ENCODE measurements at places on chromosomes 11 and 22. TPM values are rescaled to one million over a fixed set of nuclear protein-coding genes. Genes with fewer than 3 reads are reported as not detected.

The BTBD18 gene
- total RNA-seq: not detected

The POU2AF1 gene
- total RNA-seq: 3.6 TPM

The NUDT8 gene
- 35.5 TPM for total RNA-seq

The ATL3 gene
- 24.4 TPM for total RNA-seq

The TEX12 gene
- not detected for total RNA-seq

The MRPL48 gene
- total RNA-seq: 41.3 TPM

The TMEM151A gene
- total RNA-seq: not detected

The CARD18 gene
- total RNA-seq: not detected

The KCNQ1 gene
- 9.5 TPM for total RNA-seq

The NRIP3 gene
- total RNA-seq: 2.2 TPM

The OSBP2 gene
- total RNA-seq: 0.72 TPM

- no peaks in the 10 kb centered on the region for H3K4me1 ChIP-seq
- no peak for DNase-seq
Measured at GRCh38 chr11:129012880-129013279, 70.2 kb upstream of the TP53AIP1 start.

GRCh38 chr22:39814899-39815298 is 78.7 kb downstream of the ENTHD1 start:
- no peak for DNase-seq
- peaks cover 4% of the 10 kb centered on the region for H3K27me3 ChIP-seq
- no peak overlapping the region for H3K27ac ChIP-seq
- H3K36me3 ChIP-seq: no peaks in the 10 kb centered on the region

DNA sequence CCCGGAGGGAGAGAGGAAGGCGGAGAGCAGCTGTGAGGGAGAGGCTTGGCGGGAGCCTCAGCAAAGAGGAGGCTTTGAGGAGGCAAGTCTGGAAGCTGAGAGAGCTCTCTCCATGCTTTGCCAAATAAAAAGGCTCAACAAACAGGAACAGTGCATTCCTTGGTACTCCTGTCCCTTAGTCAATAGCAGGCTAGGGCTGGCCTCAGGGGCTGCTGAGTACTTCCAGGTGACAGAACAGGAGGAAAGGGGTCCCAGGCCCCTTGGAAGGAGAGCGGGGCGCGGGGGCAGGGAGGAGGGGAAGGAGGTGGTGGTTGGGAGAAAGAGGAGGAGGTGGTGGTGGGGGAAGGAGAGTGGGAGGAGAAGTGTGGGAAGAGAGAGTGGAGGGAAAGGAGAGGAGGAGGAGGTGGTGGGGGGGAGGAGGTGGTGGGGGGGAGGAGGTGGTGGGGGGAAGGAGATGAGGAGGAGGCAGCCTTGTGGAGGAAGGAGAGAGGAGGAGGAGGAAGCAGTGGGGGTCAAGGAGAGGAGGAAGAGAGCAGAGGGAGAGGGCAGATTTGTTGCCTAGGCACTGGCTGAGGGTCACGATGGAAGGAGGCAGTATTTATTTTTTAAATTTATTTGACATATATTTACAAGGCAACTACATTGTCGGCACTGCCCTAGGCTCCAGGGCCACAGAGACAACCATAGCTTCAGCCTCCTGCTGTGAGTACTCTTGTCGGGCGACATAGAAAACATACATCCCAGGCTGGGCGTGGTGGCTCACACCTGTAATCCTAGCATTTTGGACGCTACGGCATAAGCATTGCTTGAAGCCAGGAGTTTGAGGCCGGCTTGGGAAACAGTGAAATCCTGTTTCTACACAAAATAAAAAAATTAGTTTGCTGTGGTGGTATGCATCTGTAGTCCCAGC is 74.2 kb upstream of the ZBED5 start:
- no peak overlapping the region for H3K27ac ChIP-seq
- no peak for DNase-seq
- H3K36me3 ChIP-seq: no peaks in the 10 kb centered on the region

- peaks cover 21% of the 10 kb centered on the region for H3K36me3 ChIP-seq
- H3K4me3 ChIP-seq: no peak overlapping the region
- no peak overlapping the region for H3K27ac ChIP-seq
- H3K4me1 ChIP-seq: peaks cover under 1% of the 10 kb centered on the region
- H3K27me3 ChIP-seq: no peaks in the 10 kb centered on the region
- DNase-seq: no peak
Measured at GRCh38 chr22:50568626-50569025, 5.9 kb upstream of the SYCE3 start.

GRCh38 chr11:10394229-10395101 is 60.6 kb upstream of the AMPD3 start:
- no peak overlapping the region for H3K27ac ChIP-seq
- no peak overlapping the region for H3K4me3 ChIP-seq
- DNase-seq: no peak
- H3K36me3 ChIP-seq: no peaks in the 10 kb centered on the region
- H3K4me1 ChIP-seq: no peaks in the 10 kb centered on the region

GRCh38 chr11:83056204-83056603 is 15.5 kb downstream of the RAB30 start:
- DNase-seq: peak; percentile 41
- H3K36me3 ChIP-seq: peaks cover 40% of the 10 kb centered on the region
- peaks cover 73% of the 10 kb centered on the region for H3K4me1 ChIP-seq
- H3K27ac ChIP-seq: no peak overlapping the region
- no peaks in the 10 kb centered on the region for H3K27me3 ChIP-seq

- H3K4me1 ChIP-seq: peaks cover 2% of the 10 kb centered on the region
- H3K27ac ChIP-seq: no peak overlapping the region
- no peaks in the 10 kb centered on the region for H3K36me3 ChIP-seq
- peaks cover 16% of the 10 kb centered on the region for H3K27me3 ChIP-seq
- H3K4me3 ChIP-seq: no peak overlapping the region
Measured at GRCh38 chr11:17541330-17541885, 2.8 kb downstream of the USH1C start.

GRCh38 chr11:33984682-33985389 is 66.7 kb upstream of the CAPRIN1 start:
- no peaks in the 10 kb centered on the region for H3K36me3 ChIP-seq
- DNase-seq: no peak
- H3K27ac ChIP-seq: no peak overlapping the region
- H3K4me3 ChIP-seq: no peak overlapping the region
- H3K4me1 ChIP-seq: no peaks in the 10 kb centered on the region

GRCh38 chr22:19146215-19146968 is 1.9 kb upstream of the ESS2 start:
- peaks cover 11% of the 10 kb centered on the region for H3K36me3 ChIP-seq
- peak; percentile 11 for DNase-seq
- peaks cover 18% of the 10 kb centered on the region for H3K4me1 ChIP-seq
- no peak overlapping the region for H3K27ac ChIP-seq

- no peaks in the 10 kb centered on the region for H3K4me1 ChIP-seq
- no peak overlapping the region for H3K4me3 ChIP-seq
- no peaks in the 10 kb centered on the region for H3K36me3 ChIP-seq
Measured at GRCh38 chr22:40997520-40997919, 46.3 kb downstream of the RBX1 start.

DNA sequence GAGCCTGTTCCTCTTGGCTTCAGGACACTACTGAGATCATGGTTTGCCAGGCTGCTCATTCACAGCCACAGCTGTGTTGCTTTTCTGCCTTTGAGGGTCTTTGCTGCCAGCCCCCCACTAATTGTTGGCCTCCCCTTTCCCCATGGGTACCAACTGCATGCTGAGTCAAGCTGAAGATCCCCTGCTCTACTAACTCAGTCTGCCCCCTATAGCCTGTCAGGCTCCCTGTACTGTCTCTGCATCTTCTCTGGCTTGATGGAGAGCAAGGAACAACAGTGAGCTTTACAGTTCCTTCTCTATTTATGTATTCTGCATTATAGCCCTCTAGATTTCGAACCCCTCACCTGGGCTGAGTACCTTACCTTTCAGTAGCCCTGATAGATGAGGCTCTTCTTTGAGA is 257.6 kb upstream of the CADM1 start:
- DNase-seq: no peak
- H3K27ac ChIP-seq: no peak overlapping the region
- peaks cover 25% of the 10 kb centered on the region for H3K27me3 ChIP-seq
- H3K4me3 ChIP-seq: no peak overlapping the region

GRCh38 chr11:83951521-83951920 is 665.4 kb upstream of the CCDC90B start:
- no peak for DNase-seq
- no peak overlapping the region for H3K4me3 ChIP-seq
- H3K4me1 ChIP-seq: no peaks in the 10 kb centered on the region

DNA sequence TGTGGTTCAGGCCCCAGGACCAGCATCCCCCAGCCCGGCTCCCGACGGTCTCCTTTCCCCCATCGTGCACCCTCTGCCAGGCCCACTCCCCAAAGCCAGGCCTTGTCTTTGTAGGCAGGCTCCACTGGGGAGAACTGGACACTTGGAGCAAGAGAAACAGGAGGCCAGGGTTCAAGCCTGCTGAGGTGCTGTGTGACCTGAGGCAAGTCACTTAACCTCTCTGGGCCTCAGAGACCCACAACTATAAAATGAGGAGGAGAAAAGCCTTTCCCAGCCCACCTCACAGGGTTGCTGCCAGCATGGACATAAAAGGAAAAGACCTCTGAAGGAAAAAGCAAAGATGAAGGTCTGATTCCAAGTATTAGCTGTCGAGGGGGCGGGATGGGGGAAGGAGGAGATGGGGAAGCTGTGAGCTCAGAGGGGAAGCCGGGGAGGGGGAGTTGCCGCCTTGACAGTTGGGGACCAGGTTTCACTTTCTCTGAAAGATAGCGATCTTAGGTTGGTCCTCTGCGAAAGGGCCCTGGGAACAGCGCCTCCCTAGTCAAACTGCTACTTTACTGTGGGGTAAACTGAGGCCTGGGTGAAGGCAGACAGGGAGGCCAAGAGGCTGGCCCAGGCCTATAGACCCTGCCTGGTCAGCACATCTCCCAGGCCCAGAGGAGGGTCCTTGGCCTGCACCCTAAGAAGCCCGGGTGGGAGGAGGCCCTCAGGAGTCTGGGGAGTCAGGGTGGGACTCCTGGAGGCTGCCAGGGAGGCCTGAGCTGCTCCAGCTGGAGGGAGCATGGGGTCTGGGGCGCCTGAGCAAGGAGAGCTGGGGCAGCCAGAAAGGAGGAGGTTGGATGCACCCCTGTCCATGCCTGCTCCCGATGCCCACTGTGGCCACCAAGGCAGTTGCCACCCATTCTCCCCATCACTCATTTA is 991 bp upstream of the OSM start:
- H3K27ac ChIP-seq: peak overlapping the region; percentile 99
- peak overlapping the region; percentile 95 for H3K4me3 ChIP-seq

DNA sequence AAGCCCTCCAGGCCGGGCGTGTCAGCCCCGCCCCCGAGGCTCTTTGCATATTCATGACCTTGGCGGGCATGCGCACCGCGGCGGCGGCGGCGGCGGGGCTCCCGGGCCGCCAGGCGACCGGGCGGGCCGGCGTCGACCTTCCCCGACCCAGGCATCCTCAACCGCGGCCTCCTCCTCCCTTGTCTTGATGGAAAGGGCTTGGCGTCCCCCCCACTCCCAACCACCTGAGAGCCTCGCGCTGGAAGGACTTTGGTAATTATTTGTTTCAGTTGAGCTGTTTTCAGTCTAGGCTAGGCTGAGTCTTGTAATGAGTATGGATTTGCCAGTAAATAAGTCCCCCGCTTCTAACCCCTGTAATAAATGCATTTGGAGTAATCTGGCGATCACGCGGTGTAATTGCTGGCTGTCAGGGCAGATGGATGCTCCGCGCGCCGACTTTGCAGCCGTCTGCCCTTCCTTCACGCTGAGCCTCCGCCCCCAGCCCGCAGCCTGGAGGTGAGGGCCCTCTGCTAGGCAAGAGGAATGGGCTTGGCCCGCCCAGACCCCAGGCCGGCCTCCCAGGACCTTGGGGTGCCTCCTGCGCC is 25.2 kb downstream of the FLRT1 start:
- peaks cover 8% of the 10 kb centered on the region for H3K4me1 ChIP-seq
- no peak overlapping the region for H3K27ac ChIP-seq
- peak overlapping the region; percentile 62 for H3K4me3 ChIP-seq
- DNase-seq: peak; percentile 67
- no peaks in the 10 kb centered on the region for H3K36me3 ChIP-seq

GRCh38 chr11:75840522-75840921 is 25.5 kb downstream of the UVRAG start:
- DNase-seq: no peak
- H3K36me3 ChIP-seq: peaks cover 3% of the 10 kb centered on the region
- H3K4me1 ChIP-seq: peaks cover 11% of the 10 kb centered on the region

DNA sequence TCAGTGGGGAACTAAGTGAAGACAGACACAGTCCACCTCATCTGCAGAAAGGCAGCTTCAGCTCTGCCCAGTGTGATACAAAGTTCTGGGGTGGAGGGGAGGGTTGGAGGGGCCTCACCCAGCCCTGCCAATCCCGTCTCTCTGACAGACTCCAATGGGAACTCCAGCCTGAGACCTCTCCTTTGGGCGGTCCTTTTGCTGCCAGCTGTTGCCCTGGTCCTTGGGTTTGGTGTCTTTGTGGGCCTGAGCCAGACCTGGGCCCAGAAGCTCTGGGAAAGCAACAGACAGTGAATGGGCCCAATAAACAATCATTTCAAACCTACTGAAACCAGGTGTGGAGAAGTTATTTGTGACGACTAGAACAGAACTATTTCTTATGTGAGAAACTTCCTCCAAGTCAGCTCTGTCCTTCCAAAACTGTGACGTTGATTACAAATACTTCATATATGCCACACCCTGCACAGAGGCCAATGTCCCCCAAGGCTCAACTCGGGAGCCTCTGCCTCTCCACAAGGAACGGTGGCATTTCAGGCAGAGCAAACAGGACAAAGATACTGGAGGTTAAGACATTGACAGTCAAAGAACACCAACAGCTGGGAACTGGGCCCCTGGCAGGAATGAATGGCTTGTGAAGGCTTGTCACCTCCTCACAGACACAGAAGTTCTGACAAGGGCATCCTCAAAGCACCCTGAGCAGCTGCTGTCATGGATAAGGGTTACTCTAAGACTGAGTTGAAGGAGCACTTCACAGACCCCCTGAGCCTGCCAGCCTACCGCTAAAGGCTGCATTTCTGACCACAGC is 8.2 kb downstream of the ZP1 start:
- DNase-seq: no peak
- peaks cover 24% of the 10 kb centered on the region for H3K4me1 ChIP-seq
- H3K27me3 ChIP-seq: no peaks in the 10 kb centered on the region
- H3K4me3 ChIP-seq: no peak overlapping the region
- H3K36me3 ChIP-seq: peaks cover 2% of the 10 kb centered on the region

DNA sequence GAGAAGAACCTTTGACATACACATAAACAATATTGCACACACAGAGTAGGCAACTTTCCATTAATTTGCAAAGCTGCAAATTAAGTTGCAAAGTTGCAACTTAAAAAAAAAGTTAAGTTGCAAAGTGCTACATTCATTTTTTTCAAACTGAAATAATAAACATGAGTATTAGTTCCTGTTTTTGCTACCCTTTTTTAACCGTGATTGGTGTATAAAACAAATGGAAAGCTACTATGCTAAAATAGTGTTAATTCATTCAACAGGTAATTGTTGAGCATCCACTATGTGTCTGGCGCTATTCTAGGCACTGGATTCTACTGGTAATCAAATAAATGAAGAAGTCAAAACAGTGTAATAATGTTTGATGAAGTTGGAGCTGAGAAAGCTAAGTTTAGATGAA is 8.1 kb downstream of the ZFP91 start:
- peaks cover 65% of the 10 kb centered on the region for H3K4me1 ChIP-seq
- DNase-seq: no peak
- peaks cover 36% of the 10 kb centered on the region for H3K36me3 ChIP-seq

Data from activated CD8-positive, alpha-beta T cell treated with anti-CD3 and anti-CD28 coated beads for 36 hours (primary cell).